ENCODE measurements at places on chromosomes 12 and 14.

- DNase-seq, result no peak
These were observed 4.6 kb upstream of the OTUB2 start for GRCh38 chr14:94021416-94022157.

- no peak for DNase-seq
These were observed 335.1 kb downstream of the GPHN start for GRCh38 chr14:66842911-66843512.

DNA sequence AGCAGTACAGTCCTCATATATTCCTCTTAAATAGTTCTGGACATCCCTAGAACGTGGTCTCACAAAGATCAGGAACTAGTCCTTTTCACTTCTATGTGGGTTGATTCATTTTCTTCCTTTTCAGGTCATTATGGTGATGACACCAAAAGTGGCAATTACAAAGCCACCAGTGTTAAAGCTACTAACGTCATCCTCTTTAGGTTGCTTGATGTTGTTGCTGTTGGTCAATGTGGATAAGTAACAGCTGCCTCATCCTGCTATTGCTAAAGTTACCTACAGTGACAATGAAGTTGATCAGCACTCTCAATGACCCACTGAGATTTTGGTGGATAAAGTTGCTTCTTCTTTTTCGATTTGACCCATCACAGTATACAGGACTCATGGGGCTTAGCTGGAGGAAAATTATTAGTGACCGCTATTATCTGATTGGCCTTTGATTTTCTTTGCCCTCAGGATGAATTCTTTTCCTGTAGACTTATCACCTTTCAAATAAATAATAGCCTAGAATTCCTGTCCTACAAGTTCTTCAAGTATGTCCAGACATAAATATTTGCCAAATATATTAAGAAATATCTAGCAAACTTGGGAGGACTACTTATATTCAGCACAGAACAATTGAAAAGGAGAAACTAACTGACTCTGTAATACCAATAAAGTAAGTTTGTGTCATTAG is 54.0 kb upstream of the ATP2B1 start:
- DNase-seq, result no peak

GRCh38 chr12:14058717-14059116 is 77.3 kb upstream of the GRIN2B start:
- DNase-seq, result no peak

- DNase-seq, result no peak
These were observed 711.8 kb upstream of the LRFN5 start for GRCh38 chr14:40894846-40895245.

DNA sequence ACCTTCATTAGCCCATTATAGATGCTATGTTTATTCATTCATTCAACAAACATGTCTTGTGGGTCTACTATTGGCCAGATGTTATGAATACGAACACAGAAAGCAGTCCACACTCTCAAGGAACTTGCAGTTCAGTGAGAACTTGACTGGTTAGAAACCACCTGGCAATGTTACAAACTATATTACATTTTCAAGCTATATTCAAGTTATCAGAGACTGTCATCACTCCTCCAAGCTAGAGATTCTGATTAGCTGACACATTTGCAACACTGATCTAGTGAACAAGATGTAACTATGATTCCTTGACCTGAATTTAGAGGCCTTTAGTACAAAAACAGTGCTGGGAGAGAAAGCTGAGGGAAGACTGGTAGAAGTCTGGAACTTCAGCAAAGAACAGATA is 170.7 kb upstream of the EEA1 start:
- no peak for DNase-seq

GRCh38 chr14:64720131-64720576 is 15.9 kb downstream of the PLEKHG3 start:
- peak; percentile 64 for DNase-seq

DNA sequence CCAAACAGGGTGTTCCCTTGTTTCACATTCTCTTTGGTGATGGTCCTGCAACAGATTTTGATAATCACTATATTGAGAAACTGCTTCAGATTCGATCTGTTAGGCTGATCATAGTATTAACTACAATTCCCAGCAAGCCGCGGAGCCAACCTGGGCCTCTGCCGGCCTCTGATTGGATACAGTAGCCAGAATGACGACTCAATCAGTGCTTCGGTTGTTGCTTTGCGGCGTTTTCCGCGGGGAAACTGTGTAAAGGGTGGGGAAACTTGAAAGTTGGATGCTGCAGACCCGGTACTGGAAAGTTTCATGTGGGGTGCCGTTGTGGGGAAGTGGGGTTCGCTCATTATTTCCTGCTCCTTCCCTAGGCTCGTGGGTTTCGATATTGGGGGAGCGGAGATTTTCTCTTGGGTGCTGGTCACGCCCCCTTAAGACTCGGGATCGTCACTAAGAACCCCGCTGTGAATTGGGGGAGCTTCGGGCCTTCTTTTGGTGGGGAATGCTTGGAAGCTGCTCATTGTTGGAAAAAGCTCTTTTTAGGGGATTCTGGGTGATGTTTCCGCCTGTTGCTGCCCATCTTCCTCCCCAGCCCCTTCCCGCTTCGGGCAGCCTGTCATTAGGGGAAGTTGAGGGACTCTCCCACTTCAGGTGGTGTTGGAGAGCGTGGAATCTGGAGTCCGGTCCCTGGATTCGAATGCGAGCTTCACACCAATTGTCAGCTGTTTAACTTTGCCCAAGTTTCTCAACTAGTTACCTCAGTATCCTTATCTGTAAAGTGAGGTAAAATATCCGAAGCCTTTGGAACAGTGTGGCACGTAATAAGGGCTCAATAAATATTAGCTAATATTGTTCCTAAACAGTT is at the start of gene RAD51B:
TSS of gene RAD51B (plus strand) at position 217 of the 859 bp plus-strand sequence.
- DNase-seq, result peak; percentile 60

GRCh38 chr12:14803830-14804160 is 325 bp downstream of the C12orf60 start:
- no peak for DNase-seq

- no peak for DNase-seq
These were observed 161.7 kb downstream of the CAND1 start for GRCh38 chr12:67430708-67431335.

GRCh38 chr12:80183939-80184338 is 84.6 kb downstream of the OTOGL start:
- no peak for DNase-seq

- no peak for DNase-seq
These were observed 5.6 kb upstream of the GCH1 start for GRCh38 chr14:54908190-54908589.

- no peak for DNase-seq
These were observed 7.4 kb downstream of the PAPLN start for GRCh38 chr14:73244541-73245290.

DNA sequence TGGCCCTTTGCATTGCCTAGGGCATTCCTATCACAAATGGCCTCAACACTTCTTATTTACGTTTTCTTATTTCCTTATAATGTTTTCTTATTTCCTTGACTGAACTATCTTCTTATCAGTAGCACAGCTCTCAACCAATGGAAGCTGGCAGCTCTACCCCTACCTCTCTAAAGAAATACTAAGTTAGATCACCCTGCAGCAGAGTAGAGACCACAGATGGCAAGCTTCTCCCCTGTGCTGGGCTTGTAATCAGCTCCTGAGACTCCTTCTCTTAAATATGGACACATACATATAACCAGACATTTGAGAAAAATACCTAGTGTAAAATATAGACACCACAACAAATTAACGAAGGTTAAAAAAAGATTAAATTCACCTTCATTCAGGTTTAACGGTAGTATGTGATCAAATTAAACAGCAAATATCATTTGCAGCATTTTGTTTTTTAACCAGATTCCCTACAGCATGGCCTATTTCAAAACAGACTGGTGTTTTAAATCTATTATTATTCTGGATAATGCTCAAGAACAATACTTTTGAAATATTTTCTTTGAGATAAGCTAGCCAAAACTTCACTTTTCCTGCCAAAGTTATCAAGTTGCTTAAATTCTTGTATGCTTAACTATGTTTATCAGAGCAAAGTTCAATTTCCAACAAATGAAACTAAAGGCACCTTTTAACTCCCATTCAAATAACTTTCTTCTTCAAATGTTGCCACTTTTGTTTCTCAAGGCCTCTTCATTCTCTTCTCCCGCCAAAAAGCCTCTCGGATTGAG is 54.3 kb downstream of the SLC41A2 start:
- DNase-seq, result no peak

- DNase-seq, result no peak
These were observed 72.3 kb upstream of the KRAS start for GRCh38 chr12:25322918-25323531.

DNA sequence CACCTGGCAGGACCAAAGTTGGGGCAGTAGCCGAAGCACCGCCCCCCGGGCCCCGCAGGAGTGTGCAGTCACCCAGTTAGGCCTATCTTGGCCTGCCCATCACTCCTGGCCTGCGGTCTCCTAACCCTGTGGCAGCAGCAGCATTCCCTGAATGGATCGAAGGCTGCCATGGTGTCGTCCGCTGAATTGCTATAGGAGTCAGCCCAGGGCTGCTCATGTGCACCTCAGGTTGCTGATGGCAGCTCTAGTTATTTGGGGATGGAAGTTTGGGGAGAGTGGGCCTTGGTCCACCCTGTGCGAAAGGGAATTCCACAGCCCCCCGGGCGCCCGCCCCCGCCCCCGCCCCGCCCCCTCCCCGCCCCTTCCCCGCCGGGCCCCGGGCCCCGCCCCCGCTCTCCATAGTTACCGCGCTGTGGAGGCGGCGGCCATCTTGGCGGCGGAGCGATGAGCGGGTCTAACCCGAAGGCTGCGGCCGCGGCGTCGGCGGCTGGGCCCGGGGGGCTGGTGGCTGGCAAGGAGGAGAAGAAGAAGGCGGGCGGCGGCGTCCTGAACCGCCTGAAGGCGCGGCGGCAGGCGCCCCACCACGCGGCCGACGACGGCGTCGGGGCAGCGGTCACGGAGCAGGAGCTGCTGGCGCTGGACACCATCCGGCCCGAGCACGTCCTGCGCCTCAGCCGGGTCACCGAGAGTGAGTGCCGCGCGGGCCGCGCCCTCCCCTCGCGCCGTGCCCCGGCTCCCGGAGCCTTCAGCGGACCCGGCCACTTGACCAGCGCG is at the start of gene UNC119B:
TSS of gene UNC119B (plus strand) at position 428 of the 774 bp plus-strand sequence. CDS start at position 445, 17 bp downstream.
- DNase-seq, result peak; percentile 25

- DNase-seq, result peak; percentile 28
These were observed 23.6 kb upstream of the USP44 start for GRCh38 chr12:95574799-95575452.

- DNase-seq, result peak; percentile 4
These were observed 58.2 kb downstream of the DICER1 start for GRCh38 chr14:95098984-95099599.

DNA sequence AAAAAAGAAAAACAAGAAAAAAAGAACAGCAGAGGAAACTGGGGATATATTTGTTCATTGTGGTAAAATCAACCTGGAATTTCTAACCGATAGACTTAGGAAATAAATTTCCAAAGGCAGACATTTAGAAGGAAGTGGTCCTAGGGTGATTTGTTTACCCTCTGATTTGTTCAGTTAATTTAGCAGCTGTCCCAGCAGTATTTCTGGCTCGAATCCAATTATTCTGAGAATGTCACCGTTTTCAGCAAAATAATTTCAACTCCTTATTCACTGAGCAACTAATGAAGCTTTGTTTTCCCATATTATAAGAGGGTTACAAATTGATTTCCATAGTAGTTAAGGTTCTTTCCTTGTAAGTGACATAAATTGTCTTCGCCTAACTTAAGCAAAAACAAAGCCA is 285.2 kb upstream of the SYT10 start:
- no peak for DNase-seq

- no peak for DNase-seq
These were observed 157.7 kb upstream of the AVPR1A start for GRCh38 chr12:63308671-63309070.

GRCh38 chr12:88665071-88665470 is 84.8 kb upstream of the KITLG start:
- DNase-seq, result no peak

GRCh38 chr12:56122637-56123036 is 4.6 kb downstream of the ZC3H10 start:
- DNase-seq, result peak; percentile 50

GRCh38 chr12:116735951-116736599 is 1.8 kb downstream of the SPRING1 start:
- no peak for DNase-seq

DNA sequence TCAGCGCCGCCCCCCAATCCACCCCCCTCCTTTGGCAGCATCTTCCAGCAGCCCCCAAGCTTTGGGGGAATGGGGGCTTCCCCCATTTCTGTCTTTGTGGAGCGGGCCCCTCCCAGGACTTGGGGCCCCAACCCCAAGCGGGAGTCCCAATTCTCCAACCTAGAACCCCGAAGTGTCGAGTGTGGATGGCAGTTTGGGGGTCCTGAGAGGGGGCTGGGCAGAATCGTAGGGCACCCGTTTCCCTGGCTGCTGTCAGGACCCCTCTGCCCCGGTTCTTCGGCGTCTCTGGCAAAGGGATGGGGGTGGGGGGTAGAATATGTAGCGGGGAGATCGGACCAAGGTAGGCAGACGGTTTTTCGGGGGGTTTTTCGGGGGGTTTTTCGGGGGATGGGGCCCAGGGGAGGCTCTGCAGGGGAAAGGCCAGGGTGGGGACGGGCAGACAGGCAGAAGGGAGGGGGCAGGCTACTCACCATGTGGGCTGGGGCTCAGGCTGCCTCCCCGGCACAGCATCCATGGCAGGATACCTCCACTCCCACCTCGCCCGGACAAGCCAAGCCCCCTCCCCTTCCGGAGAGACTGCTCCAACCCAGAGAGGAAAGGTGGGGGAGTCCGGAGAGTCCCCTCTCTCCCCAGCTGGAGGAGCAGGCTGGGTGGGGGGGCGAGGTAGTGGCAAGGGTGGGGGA is 739 bp downstream of the JPH4 start:
- DNase-seq, result no peak

GRCh38 chr14:104382361-104383087 is 197.0 kb upstream of the C14orf180 start:
- no peak for DNase-seq

- DNase-seq, result no peak
These were observed 43.0 kb upstream of the GNPNAT1 start for GRCh38 chr14:52834440-52834842.

DNA sequence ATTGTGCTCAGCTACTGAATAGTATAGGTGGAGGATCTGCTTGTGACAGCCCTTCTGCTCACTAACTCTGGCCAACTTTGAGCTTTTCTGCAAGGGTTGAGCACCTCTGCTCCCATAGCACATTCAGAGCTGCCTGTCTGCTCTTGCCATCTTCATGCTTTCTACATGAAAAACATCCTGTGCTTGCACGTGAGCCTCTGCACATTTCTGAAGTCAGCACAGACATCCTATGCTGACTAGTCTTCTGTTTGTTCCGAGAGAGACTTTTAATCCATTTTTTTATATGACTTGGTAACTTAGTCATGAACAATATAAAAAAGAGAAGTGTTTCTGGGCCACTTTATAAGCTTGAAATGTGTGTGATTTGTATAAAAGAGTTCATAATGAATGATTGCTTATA is 969.3 kb downstream of the TMTC2 start:
- no peak for DNase-seq

GRCh38 chr12:116385486-116386217 is 108.2 kb upstream of the MED13L start:
- DNase-seq, result no peak

Measured in NCI-H2029 (cell line).